ENCODE measurements at places on chromosomes 11 and 22.

DNA sequence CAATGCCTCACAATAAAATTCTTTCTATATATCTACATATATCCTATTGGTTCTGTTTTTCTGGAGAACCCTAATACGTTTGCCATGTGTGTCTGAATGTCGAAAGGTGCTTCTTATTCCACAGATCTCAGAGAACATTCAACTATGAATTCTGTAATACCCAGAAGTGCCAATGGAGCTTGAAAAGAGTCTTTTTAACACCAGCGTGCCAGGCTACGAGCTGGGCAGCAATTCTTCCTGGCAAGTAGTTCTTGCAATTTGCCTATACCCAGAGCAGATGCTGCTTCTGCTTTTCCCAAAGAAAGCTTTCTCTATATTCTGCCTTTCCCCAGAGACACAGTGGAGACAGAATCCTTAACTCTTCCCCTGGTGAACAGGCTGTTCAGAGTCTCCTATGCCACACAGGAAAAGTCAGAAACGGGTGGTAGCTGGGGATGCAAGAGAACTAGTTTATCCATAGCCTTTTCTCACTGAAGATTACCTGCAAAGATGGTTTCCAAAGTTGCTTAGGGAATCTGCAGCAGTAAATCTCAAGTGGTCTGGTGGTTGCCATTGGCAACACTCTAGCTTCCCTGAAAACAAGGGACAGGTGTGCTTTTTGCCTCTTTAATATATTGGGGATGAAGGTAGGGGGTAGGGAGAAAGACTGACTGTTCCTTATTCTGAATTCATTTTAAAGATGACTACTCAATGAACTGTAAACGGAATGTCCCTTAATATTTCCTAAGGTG lies 16.8 kb upstream of the PAFAH1B2 start:
- no peak for DNase-seq

DNA sequence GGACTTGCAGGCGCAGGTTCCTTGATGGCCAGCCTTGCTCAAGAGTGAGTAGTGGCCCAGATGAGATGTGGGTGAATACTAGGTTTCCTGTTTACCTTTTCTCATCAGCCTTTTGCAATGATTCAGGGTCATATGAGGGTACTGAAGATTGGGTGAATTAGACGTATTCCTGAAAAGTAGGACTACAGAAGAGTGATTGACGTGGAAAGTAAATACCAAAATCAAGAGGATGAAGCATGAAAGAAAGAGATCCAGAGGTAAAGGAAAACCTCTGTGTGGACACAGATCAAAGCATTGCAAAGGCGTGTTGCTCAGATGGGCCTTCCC lies 59.9 kb downstream of the CYB5R2 start:
- no peak for DNase-seq

- DNase-seq, result no peak
Measured at GRCh38 chr11:2703363-2704141, 3.8 kb upstream of the KCNQ1OT1 start.

- DNase-seq, result no peak
Measured at GRCh38 chr11:2444821-2445745, at the start of gene KCNQ1. Gene KCNQ1, plus strand, starts transcription at chr11:2445008. Its CDS starts 91 bp downstream, at chr11:2445099.

- DNase-seq, result no peak
Measured at GRCh38 chr11:132408877-132409276, 1038.5 kb downstream of the NTM start.

DNA sequence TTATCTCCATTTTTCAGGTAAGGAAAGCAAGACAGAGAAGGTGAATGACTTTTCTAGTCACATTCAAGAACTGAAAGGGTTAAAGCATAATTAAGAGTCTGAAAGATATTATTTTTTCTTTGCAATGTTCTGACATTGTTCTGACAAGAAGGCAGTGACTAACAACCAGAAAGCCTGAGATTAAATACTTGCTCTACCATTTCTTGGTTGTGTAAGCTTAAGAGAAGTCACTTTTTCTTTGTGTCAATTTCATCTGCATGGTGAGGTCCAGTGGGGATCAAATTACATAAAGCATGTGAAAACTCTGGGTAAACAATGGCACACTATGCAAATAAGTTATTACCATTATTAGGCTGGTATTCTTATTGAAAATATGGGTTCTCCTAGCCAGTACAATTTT lies 73.7 kb downstream of the PHF21A start:
- DNase-seq, result no peak

GRCh38 chr22:19763458-19764298 lies 3.1 kb downstream of the TBX1 start:
- DNase-seq, result no peak

DNA sequence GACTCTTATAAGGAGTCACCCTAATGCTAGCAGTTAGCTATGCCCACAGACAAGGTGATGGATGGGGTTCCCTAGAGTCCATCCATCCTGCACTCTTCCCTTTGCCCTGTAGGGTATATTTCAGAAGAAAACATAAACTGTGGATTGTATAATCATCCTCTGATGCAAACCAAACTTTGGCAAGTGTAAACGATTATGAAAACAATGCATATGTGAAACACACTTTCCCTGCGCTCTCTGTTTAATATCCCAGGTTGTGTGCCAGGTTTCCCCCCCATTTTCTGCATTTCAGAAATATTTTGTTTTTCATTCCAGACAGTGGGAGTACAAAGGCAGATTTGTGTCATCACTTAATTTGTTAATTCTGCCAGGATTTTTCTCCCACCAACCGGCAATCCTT lies 110.0 kb downstream of the LDLRAD3 start:
- no peak for DNase-seq

DNA sequence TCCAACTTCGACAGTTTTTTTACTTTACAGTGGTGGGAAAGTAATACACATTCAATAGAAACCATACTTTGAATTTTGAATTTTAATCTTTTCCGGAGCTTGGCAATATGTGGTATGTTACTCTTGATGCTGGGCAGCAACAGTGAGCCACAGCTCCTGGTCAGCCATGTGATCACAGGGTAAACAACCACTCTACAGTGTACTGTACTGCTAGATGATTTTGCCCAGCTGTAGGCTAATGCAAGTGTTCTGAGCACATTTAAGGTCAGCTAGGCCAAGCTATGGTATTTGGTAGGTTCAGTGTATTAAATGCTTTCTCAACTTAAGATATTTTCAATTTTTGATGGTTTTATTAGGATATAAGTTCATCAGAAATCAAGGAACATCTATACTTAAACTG lies 48.7 kb upstream of the GRIK4 start:
- DNase-seq, result no peak

- DNase-seq, result no peak
Measured at GRCh38 chr11:27694992-27695391, 5.3 kb downstream of the BDNF start.

DNA sequence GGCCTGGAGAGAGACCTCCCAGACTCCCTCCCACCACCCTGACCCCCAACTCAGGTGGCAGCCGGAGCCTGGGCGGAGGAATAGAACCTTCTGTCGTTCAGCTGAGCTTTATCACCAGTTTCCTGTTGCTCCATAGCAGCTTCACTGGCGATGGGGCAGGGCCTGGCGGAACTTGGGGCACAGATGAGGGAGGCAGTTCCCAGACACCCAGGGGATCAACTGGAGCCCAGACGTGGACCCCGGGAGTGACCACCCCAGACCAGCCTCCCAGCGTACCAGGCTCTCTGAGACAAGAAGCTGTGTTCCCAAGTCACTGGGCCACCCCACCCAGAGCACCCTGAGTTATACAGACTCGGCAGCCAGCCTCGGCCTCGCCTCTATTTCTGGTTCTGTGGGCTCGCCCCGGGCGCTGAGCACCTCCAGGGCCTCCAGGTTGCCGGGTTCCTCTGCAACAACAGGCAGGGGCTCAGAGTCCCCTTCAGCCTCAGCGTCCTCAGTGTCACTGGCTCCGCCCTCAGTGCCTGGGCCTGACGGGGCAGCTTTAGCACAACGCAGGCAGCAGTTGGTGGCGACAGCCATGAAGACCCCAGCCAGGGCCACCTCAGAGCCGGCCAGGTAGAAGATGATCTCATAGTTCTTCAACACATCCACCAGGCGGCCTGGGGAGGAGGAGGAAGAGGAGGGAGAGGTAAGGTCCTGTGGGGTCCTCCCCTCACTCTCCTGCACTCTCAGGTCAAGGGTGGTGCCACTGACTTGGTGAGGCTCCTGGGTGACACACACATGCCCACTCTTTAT lies 5.7 kb downstream of the SLC16A8 start:
- DNase-seq, result no peak

All from cortex of kidney (tissue), 1 donor.